Temporal lobe (tissue), 4 donors: ENCODE measurements at places on chromosomes 11 and 22. TPM values are rescaled to one million over a fixed set of nuclear protein-coding genes. Genes with fewer than 3 reads are reported as not detected.

Gene IFTAP
- total RNA-seq, result 36.4 TPM

Gene KRTAP5-7
- not detected for total RNA-seq

Gene KCNQ1
- 0.49 TPM for total RNA-seq

Gene RFPL1
- total RNA-seq, result not detected

Gene RPS19BP1
- 31.7 TPM for total RNA-seq
